ENCODE measurements at places on chromosomes 5 and 9.

GRCh38 chr5:79642210-79642609 is 30.0 kb downstream of the TENT2 start:
- DNase-seq, result no peak

DNA sequence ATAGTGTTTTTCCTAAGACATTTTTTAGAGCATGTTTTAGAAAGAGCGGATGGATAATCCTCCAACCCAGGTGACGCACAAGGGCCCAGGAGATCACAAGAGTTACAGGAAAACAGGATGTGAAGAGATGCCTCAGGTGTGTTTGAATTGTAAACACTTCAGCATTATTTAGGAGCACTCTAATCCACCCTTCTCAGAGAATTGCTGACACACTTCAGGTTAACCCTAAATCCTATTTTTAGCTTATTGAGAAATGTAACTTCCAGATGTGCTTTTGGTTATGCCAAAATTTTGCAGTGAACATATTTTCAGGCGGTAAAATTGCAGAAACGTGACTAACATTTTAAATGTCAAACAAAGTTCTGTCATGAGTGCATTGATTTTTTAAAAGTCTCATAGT is 755.4 kb upstream of the CTNND2 start:
- DNase-seq, result no peak

DNA sequence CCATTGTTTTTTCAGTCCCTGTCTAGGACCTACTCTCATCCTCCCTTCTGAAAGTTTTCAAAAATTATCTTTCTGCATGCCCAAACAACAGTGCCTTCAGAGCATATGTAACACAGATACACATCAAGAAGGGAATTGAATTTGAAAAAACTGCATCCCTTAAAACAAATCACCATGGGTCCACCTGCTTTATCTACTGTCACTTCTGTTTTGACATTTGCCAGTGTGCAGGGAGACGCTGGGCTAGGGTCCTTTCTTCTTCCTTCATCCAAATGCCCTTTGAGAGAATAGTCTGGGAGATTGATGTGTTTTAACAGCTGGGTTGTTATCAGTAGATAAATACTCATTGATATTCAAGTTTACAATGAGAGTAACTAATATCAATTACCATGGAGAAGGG is 1630.1 kb downstream of the MAT2B start:
- DNase-seq, result no peak

GRCh38 chr5:74541381-74541781 is 99.1 kb downstream of the ENC1 start:
- DNase-seq, result no peak

DNA sequence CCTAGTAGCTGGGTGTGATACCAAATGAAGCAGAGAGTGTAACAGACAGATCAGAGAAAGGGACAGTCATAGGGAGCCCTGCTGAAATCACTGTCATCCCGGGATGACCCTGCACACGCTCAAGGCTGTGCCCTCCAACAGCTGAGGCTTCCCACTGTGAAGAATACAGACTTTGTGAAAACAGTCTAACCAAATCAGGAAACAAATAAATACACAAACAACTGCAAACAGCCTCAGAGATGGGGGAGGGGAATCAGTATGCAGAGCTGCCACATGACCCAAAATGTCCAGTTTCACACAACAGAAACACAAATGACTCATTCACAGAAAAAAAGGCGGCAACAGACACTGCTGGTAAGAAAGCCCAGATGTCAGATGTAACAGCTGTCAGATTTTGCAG is 101.9 kb downstream of the ADAMTS2 start:
- DNase-seq, result peak; percentile 44

- DNase-seq, result no peak
Measured at GRCh38 chr5:94159144-94159543, 417.7 kb upstream of the POU5F2 start.

Data from skeletal muscle cell (primary cell).